ENCODE measurements at places on chromosomes 7 and 10.

- no peak for DNase-seq
Measured at GRCh38 chr7:140672382-140673062, at the start of gene ADCK2. Gene ADCK2 (plus strand): TSS chr7:140672945. CDS start chr7:140673331, 386 bp downstream.

GRCh38 chr10:58460157-58460556 lies 52.5 kb upstream of the BICC1 start:
- no peak for DNase-seq

DNA sequence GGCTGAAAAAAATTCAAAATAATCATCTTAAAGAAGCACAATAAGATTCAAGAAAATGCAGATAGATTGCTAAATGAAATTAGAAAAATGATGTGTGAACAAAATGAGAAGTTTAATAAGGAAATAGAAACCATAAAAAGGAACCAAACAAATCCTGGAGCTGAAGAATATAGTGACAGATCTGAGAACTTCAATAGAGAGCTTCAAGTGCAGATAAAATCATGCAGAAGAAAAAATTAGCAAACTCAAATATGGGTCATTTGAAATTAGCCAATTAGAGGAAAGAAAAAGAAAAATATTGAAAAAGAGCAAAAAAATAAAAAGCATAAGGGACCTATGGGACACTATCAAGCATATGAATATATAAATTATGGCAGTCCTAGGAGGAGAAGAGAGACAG lies 720.1 kb downstream of the PARD3 start:
- DNase-seq = no peak

DNA sequence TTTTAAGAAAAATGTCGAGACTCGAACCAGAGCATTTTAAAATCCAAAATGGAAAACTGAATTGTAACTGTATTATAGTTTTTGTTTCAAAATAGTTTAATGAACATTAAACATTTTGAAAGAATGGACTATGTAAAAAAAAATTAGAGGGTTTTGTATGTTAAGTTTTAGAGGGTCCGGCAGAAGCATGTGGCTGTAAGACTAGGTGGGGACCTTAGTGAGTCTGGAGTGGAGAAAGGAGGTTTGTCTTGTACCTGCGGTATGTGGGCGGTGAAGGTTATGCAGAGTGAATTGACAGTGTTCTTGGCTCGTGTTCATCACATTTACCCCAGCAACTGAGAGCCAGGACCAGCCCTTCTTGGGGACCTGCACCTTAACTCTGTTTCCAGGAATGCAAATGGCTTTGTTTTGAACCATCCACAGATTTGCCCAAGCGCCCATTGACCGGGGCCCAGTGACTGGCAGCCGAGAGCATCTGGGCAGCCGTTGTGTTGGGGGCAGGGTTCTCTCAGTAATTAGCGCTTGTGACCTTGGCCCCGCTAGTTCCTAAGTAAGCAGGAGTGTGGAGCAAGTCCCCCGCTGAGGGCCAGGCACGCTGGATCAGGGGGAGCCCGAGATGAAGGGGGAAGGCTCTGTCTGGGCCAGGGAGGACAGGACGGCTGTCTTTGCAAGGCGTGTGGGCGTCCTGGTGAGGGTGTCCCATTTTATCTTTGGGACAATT lies 1.4 kb upstream of the KLF6 start:
- DNase-seq = peak; percentile 70

DNA sequence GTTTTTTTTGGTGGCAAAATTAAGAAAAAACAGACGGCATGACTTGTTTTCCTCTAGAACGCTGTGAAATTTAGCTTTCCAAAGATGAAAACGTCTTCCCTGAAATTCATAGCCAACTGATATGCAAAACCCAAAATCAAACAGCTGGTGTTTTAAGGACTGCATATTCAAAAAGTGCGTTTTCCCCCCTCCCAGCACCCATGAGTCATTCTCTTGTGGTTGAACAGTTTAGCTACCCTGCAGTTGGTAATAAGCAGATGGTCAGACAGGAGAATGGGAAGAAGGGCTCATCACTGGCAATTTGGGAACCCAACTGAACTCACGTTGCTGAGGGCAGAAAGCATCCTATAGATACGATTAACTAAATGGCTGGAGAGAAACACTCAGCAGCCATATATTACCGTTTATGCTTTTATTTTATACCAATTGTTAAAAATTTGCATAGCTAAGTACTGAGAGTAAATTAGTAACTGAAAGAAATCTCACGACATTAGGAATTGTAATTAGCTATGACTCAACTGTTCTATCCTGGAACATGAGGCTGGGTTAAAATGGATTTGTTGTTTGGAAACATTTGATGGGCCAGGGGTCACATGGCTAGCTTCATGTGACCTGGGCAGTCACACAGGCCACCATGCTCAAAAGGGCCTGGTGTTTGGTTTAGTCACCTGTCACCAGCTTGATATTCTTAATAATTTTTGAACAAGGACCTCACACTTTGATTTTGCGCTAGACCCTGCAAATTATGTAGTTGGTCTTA lies 343.1 kb downstream of the PHTF2 start:
- peak; percentile 52 for DNase-seq

DNA sequence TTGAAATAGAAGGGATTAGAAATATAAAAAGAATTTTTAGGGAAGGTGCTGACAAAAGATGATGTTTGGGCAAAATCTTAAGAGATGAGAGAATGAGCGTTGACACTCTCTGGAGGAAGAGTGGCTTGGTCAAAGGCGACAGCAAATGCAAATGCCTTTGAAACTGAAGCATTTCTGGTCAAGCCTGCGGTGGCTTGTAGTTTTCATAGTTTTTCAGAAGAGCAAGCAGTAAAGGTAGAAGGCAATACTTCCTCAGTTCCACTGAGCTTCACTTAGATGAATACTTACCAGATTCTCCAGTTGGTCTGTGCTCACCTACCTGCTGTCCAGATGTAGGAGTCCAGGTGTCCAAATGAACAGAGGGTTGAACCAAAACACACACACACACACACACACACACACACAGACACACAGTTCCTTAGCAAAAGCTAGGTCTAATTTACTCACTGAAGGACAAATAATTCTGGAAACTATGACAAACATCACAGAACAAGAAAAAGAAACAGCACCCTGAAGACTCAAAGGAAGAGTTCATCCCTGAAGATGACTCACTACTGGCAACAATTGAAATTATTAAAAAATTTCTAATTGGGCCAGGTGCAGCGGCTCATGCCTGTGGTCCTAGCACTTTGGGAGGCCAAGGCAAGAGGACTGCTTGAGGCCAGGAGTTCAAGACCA lies 12.1 kb upstream of the STK17A start:
- DNase-seq = peak; percentile 31

- no peak for DNase-seq
Measured at GRCh38 chr7:124255041-124255655, 222.3 kb upstream of the TMEM229A start.

DNA sequence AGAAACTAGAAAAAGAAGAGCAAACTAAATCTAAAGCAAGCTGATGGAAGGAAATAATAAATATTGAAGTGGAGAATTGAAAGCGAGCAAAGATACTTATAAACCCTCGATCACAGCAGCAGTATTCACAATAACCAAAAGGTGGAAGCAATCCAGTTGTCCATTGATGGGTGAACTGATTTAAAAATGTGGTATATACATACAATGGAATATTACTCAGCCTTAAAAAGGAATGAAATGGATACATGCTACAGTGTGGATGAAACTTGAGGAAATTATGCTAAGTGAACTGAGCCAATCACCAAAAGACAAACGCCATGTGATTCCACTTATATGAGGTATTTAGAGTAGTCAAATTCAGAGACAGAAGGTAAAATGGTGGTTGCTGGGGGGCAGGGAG lies 17.5 kb downstream of the ZCCHC24 start:
- DNase-seq = no peak
